CD4-positive, alpha-beta T cell treated with Interleukin-4 for 4 hours (primary cell): ENCODE measurements at places on chromosomes 11 and 22.

GRCh38 chr22:49951000-49951677 is 9.4 kb upstream of the PIM3 start:
- DNase-seq = no peak

GRCh38 chr11:130892861-130893260 is 23.4 kb downstream of the SNX19 start:
- DNase-seq = no peak

- DNase-seq = no peak
These were observed 13.2 kb downstream of the ASPHD2 start for GRCh38 chr22:26442086-26442756.

- DNase-seq = no peak
These were observed 6.7 kb downstream of the CFAP68 start for GRCh38 chr11:111886032-111886431.

- no peak for DNase-seq
These were observed 526 bp downstream of the TPST2 start for GRCh38 chr22:26589367-26589844.
